ENCODE measurements at places on chromosomes 16 and 17.
A peak's percentile ranks its signal among the peaks of the same experiment; 100 is the strongest.

DNA sequence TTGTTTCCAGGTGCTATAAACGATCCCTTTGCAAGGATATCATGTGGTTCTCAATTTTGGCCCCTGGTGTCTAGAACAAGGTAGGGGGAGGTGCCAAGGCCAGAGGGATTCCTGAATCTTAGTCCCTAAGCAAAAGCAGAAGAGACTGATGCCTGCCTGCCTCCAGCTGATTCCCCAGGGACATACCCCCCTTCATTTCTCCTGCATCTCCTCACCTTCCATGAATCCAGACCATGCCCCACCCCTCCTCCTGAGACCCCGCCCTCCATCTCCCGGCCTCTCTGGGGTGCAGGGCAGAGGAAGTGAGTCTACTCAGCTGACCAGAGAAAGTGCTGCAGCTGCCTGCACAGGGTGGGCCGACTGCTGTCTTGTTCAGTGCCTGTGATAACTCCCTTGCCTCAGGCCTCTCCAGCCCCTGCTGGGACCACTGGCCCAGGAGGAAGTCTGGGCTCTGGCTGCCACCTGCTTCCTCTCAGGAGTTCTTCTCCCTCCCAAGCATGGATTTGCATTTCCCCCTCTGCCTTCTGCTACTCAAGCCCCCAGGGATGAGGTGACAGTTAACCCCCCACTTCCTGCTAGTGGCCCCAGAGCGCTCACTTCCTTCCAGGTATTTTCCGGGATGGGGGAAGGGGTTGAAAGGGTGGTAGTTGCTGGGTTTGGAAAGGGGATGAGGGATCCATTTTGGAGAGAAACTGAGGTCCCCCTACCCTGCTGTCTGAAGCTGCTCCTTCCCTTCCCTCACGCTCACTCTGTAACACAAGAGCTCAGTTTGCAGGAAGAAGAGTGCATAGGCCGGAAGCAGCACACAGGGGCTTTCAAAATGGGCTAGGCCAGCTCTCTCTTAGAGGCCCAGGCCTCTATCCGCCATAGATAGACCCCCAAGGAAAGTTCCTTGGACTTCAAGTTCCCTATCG is 10.5 kb upstream of the TSPOAP1 start:
- DNase-seq, result peak; percentile 79

DNA sequence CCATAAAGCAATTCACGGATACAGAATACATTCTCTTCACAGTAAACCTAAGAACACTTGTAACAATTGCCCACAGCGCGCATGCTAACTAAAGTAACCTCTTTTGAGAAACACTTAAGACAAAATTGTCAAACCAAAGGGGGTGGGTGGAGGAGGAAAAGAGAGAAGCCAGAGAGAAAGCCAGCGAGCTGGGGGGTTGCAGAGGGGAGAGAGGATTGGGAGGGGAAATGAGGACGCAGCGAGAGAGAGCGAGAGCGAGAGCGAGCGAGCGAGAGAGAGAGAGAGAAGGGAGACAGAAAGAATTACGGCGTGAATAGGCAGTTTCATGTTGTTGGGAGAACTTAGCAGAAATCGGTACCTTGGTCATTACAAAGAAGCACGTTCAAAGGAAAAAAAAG is 1.6 kb upstream of the HOXB7 start:
- no peak for DNase-seq

- DNase-seq, result peak; percentile 66
These were observed 8.6 kb downstream of the SARM1 start for GRCh38 chr17:28379814-28380801.

- no peak for DNase-seq
These were observed 88.5 kb upstream of the ZNF267 start for GRCh38 chr16:31785126-31785525.

GRCh38 chr16:11327277-11328171 is 17.7 kb upstream of the RMI2 start:
- no peak for DNase-seq

DNA sequence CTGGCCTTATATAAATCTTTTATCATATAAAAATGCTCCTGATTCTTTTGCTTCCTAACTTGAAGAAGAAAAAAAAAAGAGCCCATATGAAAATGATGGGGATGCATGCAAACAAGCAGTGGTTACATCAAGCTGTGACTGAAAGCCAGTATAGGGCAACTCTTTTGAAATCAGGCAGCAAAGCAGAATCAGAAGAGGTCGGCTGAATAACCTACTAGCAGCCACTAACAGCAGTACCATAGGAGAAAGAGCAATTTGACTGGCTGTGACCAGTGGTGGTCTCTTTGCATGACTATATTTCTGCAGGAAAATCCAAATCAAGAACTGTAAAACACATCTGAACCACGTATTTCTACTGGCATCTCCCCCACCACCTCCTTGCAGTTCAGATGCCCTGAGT is 161.9 kb upstream of the C17orf78 start:
- DNase-seq, result no peak

GRCh38 chr17:62717889-62718288 is 90.2 kb downstream of the MARCHF10 start:
- DNase-seq, result no peak

GRCh38 chr17:16361874-16362273 is 8.6 kb upstream of the CENPV start:
- DNase-seq, result no peak

GRCh38 chr17:27550291-27550930 is 80.6 kb upstream of the LGALS9 start:
- no peak for DNase-seq

- DNase-seq, result no peak
These were observed 60.3 kb downstream of the AKAP1 start for GRCh38 chr17:57145347-57145746.

- DNase-seq, result no peak
These were observed 242.7 kb downstream of the GSG1L start for GRCh38 chr16:27820646-27821345.

DNA sequence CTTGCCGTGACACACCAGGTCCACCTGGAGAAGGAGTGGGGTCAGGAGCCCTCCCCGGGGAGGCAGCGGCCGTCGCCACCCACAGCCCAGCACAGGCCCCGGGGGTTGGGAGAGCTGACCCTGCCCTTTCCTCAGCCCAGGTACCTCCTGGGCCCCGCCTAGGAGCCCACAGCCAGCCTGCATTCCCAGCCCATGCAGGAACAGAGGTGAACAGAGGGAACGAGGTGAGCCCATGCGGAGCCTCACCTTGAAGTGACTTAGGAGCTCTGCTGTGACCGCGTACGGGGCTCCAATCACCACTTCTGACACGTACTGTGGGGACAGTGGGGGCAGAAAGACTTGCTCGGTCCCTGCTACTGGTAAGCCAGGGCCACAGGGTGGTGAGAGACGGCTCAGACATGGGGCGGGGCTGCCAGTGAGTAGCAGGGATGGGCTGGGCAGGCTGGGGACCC is 3.4 kb downstream of the NPB start:
- no peak for DNase-seq

GRCh38 chr16:83772806-83773205 is 35.0 kb upstream of the HSBP1 start:
- no peak for DNase-seq

DNA sequence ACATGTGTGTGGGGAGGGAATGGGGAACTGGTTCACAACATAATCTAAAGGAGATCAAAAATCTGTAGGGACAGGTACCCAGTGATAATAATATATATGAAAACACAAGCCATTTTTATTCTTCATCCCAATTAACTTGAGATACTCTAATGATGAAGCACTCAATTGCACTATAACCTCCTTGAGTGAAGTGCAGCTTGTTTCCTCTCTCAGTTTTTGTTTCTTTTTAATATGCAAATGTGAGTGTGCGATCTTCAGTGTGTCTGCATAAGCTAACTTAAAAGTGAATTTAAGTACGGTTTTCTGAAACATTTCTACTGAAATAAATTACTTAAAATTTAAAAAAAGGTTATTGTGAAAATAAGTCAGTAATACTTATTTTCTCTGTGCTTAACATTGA is 623.5 kb downstream of the CDH11 start:
- no peak for DNase-seq

DNA sequence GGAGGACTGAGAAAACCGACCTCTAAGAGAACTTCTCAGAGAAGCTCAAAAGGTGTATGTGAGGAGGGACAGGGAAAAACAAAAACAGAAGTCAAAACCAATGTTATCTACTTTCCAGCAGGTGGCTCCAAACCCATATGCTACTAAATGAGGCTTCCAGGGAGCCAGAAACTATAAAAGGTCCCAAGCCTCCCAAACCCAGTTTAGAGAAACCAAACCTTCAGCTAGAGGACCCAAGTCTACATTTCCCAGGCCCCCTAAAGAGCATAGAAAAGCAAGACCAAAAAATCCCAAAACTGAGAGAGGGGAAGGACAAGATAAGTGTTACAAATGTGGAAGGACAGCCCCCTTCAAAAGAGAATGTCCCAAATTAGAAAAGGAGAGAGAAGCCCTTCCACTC is 3.7 kb downstream of the HPR start:
- DNase-seq, result peak; percentile 60

- no peak for DNase-seq
These were observed 83.2 kb upstream of the HSBP1 start for GRCh38 chr16:83724585-83724984.

DNA sequence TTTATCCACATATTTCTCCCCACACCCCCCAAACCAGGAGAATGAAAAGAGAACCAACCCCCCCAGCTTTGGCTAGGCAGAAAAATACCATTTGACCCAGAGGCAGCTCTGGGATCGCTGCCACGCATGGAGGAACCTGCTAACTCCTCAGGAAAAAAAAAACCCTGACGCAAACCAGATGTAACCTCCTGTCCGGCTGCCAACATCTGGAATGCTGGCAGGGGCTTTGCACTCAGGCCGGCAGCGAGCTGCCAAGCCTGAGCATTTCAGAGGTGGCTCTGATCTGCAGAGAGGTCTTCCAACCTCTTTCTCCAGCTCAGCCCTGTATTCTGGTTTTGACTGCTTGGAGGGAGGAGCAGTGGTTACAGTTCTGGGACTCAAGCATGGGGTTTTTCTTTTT is 8.2 kb downstream of the IGFBP4 start:
- no peak for DNase-seq

DNA sequence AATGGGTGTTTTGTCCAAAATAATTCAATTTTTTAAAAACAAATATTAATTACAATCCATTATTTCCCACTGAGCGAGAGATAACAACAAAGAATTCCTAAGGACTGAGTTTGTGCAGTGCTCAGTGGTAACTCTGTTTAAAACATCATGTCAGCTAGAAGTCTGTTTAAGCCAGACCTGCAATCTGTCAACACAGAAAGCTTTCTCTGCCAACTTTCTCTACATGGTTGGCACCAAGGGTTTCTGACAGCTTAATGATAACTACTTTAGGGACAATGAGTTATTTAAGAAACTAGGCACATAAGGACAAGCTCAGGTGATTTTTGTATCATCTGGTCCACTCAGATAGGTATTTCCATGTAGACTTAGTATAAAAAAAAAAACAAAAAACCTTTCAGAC is 81.8 kb downstream of the WDR59 start:
- DNase-seq, result no peak

- DNase-seq, result no peak
These were observed 7.7 kb downstream of the HOXB4 start for GRCh38 chr17:48570325-48571023.

GRCh38 chr17:20989991-20990855 is 52.6 kb downstream of the USP22 start:
- no peak for DNase-seq

- no peak for DNase-seq
These were observed 4.3 kb downstream of the EVPLL start for GRCh38 chr17:18381953-18382245.

GRCh38 chr17:64216338-64217248 is 46.5 kb downstream of the TEX2 start:
- DNase-seq, result no peak

GRCh38 chr17:35891269-35891668 is 11.1 kb upstream of the CCL5 start:
- DNase-seq, result no peak

- peak; percentile 79 for DNase-seq
These were observed 31.5 kb downstream of the SIAH1 start for GRCh38 chr16:48353565-48354163.

GRCh38 chr16:19153876-19154275 is 14.2 kb upstream of the SYT17 start:
- DNase-seq, result peak; percentile 17

GRCh38 chr16:57192146-57192545 is 6.0 kb downstream of the RSPRY1 start:
- no peak for DNase-seq

- DNase-seq, result peak; percentile 64
These were observed 1.5 kb downstream of the ATXN7L3 start for GRCh38 chr17:44197980-44198720.

- DNase-seq, result no peak
These were observed 24.4 kb downstream of the SCNN1G start for GRCh38 chr16:23206986-23207385.

DNA sequence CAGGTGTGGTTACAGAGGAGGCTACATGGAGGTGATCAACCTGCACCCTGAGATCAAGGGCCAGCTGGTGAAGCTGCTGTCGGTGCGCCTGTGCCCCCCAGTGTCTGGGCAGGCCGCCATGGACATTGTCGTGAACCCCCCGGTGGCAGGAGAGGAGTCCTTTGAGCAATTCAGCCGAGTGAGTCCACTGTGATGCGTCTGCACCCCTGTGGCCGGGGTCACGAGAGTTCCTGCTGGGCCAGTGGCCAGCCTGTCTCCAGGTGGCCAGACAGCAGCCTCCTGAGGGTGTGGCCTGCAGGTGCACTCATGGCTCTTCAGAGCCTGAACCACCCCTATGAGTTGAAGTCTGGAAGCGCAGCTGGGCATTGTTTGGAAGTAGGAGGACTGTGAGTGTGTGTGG is 38.1 kb downstream of the GPT2 start:
- DNase-seq, result no peak

GRCh38 chr17:77098884-77099545 is 41.8 kb upstream of the SEC14L1 start:
- peak; percentile 87 for DNase-seq

- no peak for DNase-seq
These were observed 56.2 kb downstream of the MAP2K6 start for GRCh38 chr17:69470702-69471101.

- DNase-seq, result no peak
These were observed 2.6 kb upstream of the ZNF768 start for GRCh38 chr16:30528799-30529457.

GRCh38 chr17:28446716-28447395 is 26.6 kb upstream of the SLC13A2 start:
- no peak for DNase-seq

DNA sequence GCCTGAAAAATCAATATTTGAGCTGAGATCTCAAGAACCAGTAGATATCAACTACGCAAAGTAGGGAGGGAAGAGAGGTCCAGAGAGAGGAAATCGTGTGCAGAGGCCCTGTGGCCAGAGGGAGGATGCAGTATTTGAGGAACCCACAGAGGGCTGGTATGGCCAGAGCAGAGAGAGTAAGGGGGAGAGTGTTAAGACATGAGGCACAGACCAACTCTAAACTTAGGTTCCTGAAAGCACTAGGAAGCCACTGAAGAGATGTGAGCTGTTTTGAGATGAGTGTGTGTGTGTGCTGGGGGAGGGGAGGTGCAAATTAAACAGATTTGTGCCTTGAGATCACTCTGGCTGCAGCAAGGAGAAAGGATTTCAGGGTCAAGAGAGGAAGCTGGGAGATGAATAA is 10.9 kb downstream of the SLC13A2 start:
- peak; percentile 25 for DNase-seq

GRCh38 chr17:77410470-77410869 is 269.7 kb downstream of the SEC14L1 start:
- DNase-seq, result no peak

Data from suppressor macrophage treated with lipopolysaccharide for 1 hour (primary cell).